ENCODE measurements at places on chromosomes 2 and 18.

GRCh38 chr2:152594022-152594766, 123.1 kb downstream of the PRPF40A start:
- no peak for DNase-seq

- no peak for DNase-seq
These were observed 205.8 kb downstream of the INSIG2 start for GRCh38 chr2:118294063-118294462.

- no peak for DNase-seq
These were observed 200.9 kb downstream of the FAM210A start for GRCh38 chr18:13525381-13526029.

DNA sequence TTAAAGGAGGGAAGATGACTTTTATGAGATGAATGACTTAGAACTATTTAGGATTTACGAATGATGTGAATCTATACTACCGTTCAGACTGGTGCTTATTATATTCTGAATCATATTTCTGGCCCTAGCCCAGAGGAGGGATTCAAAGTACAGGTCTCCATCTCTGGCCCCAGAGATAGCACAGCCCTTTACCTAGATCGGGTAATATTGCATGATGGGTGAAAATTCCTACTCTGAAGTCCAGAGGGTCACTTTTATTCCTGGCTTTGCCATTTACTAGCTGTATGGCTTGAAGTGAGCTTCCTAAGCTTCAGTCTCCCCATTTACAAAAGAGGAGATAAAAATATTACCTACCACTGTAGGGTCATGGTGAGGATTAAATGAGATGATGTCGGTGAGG, 135.8 kb upstream of the OSR1 start:
- no peak for DNase-seq

GRCh38 chr2:207810200-207810788, 40.6 kb upstream of the FZD5 start:
- DNase-seq, result no peak

- DNase-seq, result no peak
These were observed 1791.6 kb downstream of the SUCLG1 start for GRCh38 chr2:82667491-82667890.

GRCh38 chr18:32730620-32731091, 42.2 kb downstream of the KLHL14 start:
- DNase-seq, result no peak

DNA sequence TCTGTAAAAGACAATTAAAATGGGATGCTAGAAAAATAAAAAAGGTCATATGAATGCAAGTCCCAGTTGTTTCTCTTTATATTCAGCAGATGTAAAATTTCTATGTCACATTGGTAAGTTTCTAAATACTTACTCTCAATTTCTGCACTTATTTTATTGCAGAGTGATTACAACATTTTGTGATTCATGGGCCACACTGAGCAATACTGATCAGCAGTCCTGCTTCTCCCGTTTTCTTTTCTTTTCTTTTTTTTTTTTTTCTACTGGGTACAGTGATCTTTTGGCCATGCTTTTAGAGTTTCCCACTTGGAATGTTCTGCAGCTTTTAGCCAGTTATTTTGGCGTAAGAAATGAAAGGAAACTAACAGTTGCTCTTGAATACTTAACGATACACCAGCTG, 38.8 kb downstream of the LIMS1 start:
- no peak for DNase-seq

- no peak for DNase-seq
These were observed 48.8 kb downstream of the C2orf42 start for GRCh38 chr2:70141902-70142589.

DNA sequence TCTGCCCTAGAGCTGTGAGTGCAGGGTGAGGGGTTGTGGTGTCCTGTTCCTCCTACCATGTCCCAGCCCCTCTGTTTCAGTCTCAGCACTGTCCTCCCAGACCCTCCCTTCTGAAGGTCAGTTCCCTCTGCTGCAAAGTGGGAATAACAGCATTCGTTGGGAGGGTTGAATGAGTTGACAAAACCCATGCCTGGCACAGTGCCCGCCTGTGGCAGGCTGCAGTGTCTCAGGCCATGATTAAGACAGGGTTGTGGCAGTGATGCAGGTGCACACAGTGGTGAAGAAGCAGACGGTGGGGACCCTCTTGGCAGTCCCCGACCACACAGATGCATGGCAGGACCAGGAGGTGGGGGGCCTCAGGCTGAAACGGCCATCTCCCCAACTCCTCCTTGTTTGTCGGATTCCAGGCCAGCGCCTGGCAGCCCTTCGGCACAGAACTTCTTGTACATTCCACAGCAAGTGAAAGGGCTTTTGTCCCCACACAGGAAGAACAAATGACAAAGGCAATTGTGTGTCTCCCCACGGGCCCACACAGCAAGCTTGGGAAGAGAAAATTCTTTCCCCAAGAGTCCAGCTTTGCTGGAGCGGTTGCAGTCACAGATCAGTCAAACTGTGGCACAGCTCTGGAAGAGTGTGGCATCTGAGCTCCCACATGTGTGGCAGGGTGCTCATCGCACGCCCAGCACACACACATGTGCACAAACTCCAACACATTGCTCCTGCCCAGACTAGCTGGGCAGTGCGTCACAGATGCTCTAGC, 92.0 kb upstream of the MSH2 start:
- no peak for DNase-seq

- peak; percentile 21 for DNase-seq
These were observed 24.5 kb upstream of the LPIN2 start for GRCh38 chr18:3037423-3037915.

GRCh38 chr2:133363884-133364283, 204.4 kb downstream of the NCKAP5 start:
- DNase-seq, result no peak

DNA sequence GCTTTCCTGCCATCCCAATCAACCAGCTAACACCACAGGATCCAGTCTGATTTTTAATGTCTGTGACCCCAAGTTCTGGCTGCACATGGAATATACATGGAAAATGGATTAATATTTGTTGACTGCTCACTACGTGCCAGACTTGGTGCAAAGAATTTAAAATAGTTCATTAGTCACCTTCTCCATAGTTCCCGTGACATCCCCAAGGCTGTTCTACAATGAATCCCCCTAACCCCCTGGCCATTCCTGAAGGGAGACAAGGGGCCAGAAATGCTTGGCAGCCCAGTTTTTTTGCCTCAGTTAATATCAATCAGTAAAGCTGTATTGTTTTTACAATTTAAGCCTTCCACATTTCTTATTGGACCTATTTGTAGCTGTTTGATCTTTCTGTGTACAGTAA, 71.0 kb upstream of the ST3GAL5 start:
- no peak for DNase-seq

GRCh38 chr2:69223759-69224511, 163.1 kb downstream of the GFPT1 start:
- no peak for DNase-seq

DNA sequence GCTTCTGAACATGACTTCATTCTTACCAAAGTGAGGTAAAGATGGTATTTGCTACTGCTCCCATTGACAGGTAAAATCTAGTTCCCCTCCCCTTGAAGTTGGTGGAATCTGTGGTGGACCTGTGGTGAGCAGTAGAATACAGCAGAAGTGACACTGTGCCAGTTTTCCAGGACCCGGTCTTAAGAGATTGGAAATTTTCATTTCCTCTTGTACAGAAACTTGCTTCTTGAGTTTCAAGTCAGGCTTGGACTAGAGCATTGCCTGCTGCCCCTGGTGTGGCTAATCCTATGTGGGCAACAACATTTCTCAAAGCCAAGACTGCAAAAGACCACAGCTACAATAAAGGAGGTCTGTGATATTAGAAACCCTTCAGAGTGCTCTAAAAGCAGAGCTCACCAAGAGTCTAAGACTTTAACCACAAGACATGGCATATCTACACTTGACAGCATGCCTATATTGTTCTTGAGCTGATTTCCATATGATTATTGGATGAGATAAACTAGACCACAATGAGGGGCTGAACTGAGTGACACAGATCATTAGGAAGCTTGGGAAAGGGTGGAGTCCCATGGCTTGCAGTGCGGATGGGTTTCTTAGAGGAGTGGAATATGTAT, 458.1 kb downstream of the BCL11A start:
- DNase-seq, result no peak

Measured in HFF-Myc (cell line).